Hematopoietic multipotent progenitor cell treated with erythropoietin and hydrocortisone succinate and interleukin-3 and kit ligand, for 4 days (in vitro differentiated cells): ENCODE measurements at places on chromosomes 5 and 9.

DNA sequence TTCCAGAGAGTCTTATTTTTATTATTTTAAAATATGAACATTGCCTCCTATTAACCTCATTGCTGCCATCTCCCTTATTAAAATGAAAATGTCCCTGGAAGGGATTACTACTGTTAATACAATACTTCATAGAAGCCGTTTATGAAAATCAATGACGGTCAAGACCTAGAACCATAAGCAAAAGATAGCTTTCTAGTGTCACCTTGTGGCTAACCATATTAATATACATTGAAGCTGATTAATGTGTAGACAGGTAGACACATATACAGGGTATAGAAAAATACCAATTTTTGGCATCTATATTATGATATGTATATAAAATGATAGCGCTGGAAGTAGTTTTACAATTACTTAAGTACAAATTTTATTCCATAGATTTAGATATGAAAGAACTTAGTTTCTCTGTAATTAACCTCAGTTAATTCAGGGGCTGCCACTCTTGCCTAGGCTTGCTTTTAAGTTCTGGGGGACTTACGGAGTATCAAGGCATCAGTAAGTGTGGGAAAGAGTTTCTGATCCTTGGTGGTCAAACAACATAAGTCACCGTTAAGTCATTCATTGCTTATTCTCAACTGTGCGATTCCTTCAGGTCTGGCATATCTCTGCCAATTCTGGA is 2.5 kb upstream of the YTHDC2 start:
- peak; percentile 70 for DNase-seq

GRCh38 chr5:15304066-15304731 is 195.8 kb upstream of the FBXL7 start:
- no peak for DNase-seq

GRCh38 chr5:117701062-117701461 is 1126.4 kb upstream of the SEMA6A start:
- DNase-seq, result no peak

DNA sequence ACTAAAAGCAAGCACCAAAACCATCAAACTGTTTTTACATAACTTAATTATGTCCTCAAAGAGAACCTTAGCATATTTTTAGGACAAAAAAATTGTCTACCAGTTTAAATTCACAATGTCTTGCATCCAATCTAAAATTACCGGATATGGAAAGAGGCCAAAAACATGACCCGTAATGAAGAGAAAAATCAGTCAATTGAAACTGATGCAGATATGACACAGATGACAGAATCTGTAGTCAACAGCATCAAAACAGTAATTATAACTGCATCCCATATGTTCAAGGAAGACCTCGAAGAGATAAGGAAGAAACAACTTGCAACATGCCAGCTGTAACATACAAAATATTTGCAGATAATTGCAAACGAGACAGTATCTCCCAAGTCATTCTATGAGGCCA is 473.2 kb downstream of the SEMA5A start:
- no peak for DNase-seq
